ENCODE measurements at places on chromosomes 1 and 21. TPM values are rescaled to one million over a fixed set of nuclear protein-coding genes. Genes with fewer than 3 reads are reported as not detected.
A peak's percentile ranks its signal among the peaks of the same experiment; 100 is the strongest.

DNA sequence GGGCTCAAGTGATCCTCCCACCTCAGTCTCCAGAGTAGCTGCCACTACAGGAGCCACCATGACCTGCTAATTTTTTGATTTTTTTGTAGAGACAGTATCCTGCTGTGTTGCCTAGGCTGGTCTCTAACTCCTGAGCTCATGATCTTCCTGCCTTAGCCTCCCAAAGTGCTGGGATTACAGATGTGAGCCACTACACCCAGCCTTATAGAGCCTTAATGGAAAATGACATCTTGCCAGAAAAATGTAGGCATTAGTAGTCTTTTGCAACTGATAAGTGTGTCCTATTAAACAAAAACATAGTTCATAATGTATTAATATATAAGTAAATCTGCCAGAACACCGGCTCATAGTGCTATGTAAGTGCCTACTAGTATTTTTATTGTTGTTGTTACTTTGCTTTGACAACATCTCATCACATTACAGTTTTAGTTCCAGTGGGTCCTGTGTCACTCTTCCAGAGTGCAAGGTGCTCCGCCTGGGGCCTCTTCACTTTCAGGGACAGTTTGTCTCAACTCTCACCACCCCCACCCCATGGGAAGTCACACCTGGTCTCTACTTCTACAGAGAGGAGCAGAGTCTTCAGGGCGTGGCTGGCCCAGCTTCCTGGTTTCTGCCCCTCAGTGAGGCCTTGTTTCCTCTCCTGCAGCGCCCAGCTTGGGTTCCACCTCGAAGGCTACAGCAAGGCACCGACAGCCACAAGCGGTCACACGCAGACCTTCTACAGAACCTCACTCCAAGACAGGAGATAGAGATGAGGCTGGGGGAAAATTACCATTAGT lies 30.1 kb downstream of the RHOU start:
- DNase-seq, result no peak

DNA sequence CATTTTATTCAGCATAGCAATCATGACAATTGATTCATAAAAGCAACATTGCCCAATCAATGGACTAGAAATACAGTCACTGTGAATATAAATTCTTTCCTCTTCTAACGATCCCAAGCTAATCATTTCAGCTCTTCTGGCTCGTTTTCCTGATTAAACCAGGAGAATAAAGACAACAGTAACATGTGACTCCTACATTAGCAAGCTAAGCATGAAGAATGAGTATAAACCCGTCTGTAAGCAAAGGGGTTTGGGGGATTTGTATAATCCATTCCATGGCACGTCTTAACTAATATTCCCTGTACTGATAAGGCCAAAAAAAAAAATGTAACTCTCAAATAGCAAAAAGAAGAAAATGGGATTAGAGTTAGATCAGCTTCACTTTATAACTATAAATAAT lies 21.6 kb downstream of the IRF2BP2 start:
- no peak for DNase-seq

DNA sequence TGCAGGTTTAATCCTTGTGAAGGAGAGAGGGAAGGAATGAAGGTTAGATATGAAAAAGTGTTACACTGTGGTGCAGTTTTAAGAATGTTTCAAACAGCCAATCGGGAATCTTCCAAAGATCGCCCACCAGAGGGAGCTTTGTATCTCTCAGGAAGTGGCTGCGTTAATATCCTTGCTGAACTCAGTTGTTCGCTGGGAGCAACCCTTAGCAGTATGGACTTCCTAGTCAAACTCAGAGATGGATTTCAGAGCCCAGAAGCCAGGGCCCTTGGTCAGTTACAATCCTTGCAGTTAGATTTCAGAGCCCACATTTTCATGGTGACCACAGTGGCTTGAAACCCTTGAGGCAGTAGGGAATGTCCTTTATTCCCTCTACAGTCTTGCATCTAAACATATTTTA lies 136.2 kb downstream of the NTNG1 start:
- DNase-seq, result peak; percentile 63

DNA sequence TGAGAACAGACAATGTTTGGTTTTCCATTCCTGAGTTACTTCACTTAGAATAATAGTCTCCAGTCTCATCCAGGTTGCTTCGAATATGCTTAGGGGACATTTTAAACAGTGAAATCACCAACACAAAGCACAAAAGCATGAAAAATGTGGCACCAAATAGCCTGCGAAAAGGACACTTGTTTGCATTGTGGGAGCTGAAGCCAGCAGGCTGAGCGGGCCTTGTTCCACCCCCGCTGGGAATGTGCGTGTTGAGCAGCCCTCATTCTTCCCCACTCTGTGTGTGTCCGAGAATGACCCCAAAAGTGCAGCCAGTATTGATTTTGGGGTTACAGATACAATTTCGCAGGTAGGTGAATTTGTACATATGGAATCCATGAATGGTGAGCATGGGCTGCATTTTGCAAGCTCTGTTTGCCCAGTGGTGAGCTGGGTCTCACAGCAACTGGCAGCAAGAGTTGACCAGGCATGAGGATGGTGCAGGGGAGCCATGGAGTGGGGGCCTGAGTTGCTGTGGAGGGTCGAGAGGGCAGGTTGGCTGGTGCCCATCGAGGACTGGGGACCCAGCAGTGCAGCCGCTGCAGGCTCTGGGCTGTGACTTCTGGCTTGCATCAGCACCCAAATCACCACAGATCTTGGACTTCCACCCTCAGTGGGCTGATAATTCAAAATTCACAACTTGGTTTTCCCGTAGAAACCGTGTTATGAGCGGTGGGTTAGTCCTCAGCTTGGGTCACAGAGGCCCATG lies 29.4 kb downstream of the NENF start:
- no peak for DNase-seq

Gene PTGS2
- total RNA-seq, result not detected

- DNase-seq, result no peak
These were observed 53.8 kb downstream of the ABCA4 start for GRCh38 chr1:94067196-94067595.

DNA sequence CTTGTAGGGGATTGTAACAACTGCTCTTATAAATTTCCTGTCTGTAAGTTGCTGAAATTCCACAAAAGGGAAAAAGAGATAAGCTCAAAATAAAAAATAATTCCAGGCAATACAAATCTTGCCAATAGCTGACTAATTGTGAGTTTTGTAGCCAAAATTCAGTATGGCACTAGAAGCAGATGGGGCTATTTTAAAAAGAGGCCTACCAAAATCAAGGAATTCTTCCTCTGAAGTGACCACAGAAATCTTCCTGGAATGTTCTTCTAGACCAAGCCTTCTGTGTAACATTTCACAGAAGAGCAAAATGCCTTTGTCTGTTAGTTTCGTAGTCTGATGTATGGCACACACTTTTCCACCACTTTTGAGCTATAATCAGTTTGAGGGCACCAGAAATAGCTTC lies 127.6 kb downstream of the CYYR1 start:
- no peak for DNase-seq

Gene CD52
- total RNA-seq, result 2.8 TPM

Gene ZC3H12A
- total RNA-seq, result 1.3 TPM

Gene PER3
- 3.6 TPM for total RNA-seq

DNA sequence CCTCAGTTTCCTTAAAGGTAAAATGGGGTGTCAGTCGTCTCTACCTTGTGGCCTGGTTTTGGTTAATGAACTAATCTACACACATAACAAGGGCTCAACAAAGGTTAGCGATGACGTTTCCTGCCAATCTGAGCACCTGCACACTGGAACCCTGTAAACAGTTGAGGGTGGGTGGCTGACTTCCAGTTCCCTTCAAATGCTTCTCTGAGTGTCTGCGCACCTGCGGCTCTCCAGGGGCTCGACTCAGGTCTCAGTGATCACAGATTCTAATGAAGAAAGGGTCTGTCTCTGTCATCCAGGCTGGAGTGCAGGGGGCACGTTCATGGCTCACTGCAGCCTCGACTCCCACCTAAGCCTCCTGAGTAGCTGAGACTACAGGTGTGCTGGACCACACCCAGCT lies 3.3 kb upstream of the AGPAT3 start:
- no peak for DNase-seq

DNA sequence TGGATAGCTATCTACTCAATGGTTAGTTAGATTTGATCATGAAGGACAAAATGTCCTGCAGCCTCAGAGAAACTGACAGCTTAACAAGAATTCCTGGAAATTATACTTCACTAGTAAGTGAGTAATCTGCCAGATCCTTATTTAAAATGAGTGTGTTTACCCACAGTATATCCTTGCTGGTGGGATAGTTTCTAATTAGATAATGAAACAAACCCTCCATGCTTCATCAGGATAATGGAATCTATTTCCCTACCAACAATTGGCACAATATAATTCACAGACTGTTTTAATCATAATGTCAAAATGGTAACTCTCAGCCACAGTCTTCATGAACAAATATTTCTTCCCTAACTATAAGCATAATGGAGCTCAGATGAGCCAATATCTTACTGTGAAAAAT lies 239.4 kb upstream of the ST6GALNAC5 start:
- DNase-seq, result no peak

Gene PCAT6
- total RNA-seq, result 7.7 TPM

DNA sequence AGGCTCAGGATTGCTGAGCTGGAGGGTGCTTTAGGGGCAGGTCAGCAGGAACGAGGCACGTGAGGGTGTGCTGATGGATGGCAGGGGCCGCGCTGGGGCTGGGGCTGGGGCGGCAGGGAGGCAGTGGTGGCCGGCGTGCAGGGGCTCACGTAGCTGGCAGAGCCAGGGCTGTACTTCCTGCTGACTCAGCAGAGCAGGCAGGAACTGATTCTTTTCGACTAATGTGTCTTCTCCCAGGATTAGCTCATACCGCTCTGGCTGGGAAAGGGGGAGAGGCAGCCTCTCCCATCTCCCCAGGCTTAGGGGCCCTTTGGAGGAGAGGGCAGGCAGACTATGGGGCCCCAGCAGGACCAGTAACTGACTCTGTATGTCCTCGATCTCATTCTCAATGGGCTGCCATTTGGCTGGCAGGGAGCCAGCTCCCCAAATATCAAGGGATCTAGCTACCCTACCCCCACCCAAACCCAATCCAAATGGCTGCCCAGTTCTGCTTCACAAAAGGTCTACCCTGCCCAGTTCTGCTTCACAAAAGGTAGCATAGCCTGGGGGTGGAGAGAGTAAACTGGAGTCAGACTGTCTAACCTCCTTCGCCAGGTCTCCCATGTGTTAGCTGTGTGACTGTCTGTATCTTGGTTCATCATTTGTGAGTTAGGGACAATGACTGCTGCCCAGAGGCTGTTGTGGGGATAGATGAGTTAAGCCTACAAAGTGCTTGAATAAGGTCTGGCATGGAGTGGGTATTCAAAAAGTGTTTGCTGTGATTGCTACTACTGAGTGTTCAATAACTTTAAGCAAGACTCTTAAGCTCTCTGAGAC lies 100.1 kb upstream of the SLC2A1 start:
- no peak for DNase-seq

DNA sequence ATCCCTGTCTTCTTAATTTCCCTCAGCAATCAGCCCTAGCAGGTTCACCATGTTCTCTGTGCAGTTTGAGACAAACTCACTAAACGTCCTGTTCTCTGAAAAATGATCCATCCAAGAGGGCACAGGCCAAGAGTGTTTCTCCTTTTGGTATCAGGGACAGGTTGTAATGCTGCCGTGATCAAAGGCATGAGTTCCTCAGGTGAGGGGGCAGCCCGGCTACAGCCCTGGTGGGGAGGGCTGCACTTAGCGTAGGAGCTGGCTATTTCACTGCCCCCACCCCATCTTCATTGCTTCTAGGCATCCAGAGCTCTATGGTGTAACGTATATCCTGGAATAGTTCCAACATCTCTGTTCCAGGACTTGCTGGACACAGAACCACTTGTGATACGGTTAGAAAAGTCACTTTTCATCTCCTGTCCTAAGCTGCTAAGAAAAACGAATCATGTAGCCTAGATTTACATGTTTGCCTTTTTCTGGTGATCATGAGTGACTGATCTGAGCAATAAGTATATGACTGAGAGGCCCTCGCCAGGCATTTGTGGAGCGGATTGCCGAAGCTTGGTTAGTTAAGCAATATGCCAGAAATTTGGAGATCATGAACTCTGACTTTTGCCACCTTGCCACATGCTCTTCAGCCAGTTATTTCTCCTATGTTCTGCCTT lies 41.1 kb upstream of the SRP9 start:
- no peak for DNase-seq

DNA sequence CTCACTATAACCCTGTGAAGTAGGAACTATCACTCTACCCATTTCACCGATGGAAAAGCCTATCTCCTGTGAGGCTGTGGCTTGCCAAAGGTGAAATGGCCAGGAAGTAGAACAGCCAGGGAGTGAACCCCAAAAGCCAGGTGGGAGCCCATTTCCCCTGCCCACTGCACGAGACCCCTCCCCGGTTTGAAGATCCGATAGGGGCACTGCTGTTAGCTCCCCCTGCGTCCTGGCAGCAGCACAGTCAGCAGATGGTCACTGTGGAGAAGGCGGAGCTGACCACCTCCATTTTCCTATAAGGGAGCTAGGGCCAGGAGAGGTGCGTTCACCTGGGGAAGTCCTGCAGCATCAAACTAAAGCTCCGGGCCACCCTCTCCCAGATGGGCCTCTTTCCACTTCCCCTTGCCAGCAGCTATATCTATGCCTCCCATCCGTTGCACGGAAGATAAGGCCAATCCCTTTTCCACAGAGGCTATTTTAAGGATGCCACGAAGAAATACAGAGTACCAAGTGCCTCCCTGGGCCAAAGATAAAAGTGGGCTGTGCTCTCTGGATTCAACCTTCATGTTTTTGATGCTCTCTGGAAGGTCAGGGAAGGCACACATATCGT lies 7.8 kb downstream of the ERG start:
- no peak for DNase-seq

Gene PCBP3
- 72.7 TPM for total RNA-seq

Gene B3GALT2
- 64.6 TPM for total RNA-seq

Gene ICOSLG
- total RNA-seq, result 0.37 TPM

Gene CENPS
- total RNA-seq, result 9.3 TPM

Measured in glutamatergic neuron (in vitro differentiated cells).